ENCODE measurements at places on chromosomes 3 and 15.

GRCh38 chr3:107430214-107430995 lies 53.2 kb downstream of the CCDC54 start:
- no peak for DNase-seq

- no peak for DNase-seq
Observed at GRCh38 chr3:59937201-59937600, 887.4 kb upstream of the CFAP20DC start.

- DNase-seq, result no peak
Observed at GRCh38 chr3:111769992-111770352, 89.1 kb upstream of the PHLDB2 start.

- no peak for DNase-seq
Observed at GRCh38 chr3:114128231-114128630, 50.6 kb downstream of the DRD3 start.

- DNase-seq, result no peak
Observed at GRCh38 chr3:156630081-156630772, 44.2 kb upstream of the TIPARP start.

GRCh38 chr3:184590795-184591194 lies 29.2 kb downstream of the EPHB3 start:
- DNase-seq, result no peak

GRCh38 chr3:72690629-72691028 lies 157.6 kb downstream of the SHQ1 start:
- DNase-seq, result no peak

DNA sequence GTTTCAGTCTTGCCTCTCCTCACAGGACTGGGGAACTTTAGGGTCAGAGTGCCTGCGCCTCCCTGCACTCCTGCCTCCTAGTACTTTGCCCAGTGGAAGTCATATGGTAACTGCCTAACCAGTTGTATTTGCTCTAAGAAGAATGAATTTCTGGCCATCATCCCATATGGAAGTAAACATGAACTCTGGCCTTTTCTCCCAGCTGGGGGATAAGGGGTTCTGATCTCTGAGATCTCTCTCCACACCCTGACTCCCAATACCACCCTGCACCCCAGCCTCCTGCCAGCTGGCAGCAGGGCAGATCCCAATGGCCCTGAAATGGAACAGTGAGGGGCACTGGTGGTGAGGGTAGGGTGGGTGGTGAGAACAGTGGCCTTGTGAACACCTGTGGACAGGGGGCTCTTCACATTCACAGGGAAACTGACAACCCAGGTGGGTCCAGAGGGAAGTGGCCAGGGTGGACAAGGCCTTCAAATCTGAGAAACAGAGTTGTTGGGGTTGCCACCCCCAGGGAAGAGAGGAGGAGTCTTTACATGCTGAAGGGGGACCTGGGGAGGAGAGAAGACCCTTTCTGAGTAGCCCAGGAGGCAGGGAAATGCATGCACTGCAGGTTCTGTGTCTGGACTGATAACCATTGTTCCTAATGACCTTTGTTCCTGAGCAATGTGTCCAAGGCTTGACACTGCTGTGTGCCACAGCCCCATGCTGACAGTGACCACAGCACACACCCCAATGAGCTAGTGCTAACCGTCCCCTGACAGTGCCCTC lies 36.9 kb downstream of the RHCG start:
- DNase-seq, result no peak

DNA sequence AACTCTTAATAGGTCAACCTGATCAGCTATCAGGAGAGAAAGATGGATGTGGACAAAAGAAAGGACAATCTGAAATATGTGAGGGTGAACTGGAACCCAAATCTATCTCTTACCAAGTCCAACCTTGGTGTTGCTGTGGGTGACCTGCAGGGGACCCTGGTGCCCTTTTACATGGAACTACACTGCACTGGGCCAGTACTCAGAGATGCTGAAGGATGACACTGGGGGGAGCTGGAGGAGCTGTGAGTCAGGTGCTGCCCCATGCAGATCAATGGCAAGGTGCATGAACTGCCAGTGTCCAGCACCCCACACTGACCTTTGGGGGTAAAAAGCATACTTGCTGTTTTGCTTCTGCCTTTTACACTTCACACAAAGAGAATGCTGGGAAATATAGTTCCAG lies 55.6 kb upstream of the TBC1D5 start:
- no peak for DNase-seq

GRCh38 chr3:125154800-125155269 lies 57.7 kb downstream of the SLC12A8 start:
- DNase-seq, result no peak

DNA sequence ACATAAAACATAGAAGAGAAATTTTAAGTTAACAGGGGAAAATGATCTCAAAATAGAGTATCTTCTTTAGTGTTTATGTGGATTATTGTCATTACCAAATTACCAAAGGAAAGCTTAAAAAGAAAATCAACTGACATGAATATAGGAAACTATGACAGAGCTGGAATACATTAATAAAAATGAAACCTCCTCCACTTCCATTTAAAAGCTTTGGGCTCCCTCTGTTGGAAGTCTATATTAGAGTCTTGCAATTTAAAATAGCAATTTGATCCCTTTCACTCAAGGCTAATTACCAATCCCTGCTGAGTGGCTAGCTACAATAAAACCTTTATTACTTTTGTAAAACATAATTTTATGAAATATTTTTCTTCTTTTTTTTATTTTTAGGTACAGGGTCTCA lies 61.4 kb upstream of the IMPG2 start:
- no peak for DNase-seq

- no peak for DNase-seq
Observed at GRCh38 chr3:138470687-138471086, 36.3 kb downstream of the ESYT3 start.

DNA sequence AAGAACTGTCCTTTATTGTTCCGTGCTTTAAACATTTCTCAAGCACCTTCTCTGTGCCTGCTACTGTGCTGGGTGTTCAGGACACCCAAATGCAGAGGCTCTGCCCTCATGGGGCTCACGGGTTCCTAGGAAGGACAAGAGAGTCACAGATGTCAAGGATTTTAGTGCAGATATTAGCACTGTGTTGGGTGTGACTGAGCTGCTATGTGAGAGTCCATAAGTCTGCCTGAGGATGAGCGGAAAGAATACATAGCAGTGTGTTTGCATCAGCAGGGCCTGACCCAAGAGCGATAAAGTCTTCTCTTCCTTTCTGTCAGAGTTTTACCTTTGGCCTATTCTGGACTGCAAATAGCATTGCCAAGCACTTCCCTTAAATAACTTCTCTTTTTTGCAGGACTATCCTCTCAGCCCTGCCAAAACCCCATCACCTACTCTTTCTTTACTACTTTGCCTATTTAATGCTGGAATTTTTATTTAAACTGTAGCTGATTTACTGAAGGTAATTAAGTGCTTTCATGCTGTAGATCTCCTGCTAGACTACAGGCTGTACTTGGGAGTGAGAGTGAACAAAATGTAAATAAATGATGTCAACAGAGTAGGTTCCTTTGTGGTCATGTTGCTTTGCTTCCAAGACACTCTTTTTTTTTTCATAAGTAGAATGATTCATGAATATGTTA lies 459.4 kb upstream of the TPRG1 start:
- DNase-seq, result no peak

- DNase-seq, result no peak
Observed at GRCh38 chr3:71503525-71504249, 79.8 kb downstream of the FOXP1 start.

DNA sequence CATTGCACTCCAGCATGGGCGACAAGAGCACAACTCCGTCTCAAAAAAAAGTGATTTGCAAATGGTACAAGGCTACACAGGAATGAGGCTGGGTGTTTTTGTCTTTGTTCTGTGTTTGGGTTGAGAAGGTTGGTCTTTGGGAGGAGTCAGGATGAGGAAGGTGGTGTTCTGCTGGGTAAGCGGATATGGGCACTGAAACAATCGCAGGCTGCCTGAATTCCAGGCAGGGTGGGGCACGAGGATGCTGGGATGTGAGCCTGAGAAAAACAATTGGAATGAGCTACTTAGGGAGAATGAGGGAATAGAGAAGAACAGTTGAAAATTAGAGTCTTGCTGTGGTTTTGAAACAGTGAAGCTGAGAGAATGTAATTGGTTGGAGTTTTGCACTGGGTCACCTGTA lies 51.6 kb downstream of the ZBTB38 start:
- DNase-seq, result no peak

DNA sequence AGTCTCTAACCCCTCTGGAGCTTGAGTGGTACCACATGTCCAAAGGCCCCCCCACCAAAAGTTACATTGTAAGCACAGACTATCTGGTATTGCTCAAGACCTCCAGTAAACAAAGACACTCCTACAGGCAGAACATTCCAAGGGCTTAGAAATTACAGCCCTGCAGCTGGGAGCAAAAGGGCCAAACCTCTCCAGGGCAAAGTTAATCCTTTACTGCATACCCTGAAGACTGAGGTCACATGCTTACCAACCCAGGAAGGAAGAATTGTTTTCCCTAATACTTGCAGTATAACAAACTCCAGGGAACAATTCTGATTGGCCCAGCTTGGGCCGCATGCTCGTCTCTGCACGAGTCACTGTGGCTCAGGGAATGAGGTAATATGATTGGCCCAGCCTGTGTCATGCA lies 266.1 kb upstream of the NR2F2 start:
- no peak for DNase-seq
